ENCODE measurements at places on chromosomes 2 and 18. TPM values are rescaled to one million over a fixed set of nuclear protein-coding genes. Genes with fewer than 3 reads are reported as not detected.
A peak's percentile ranks its signal among the peaks of the same experiment; 100 is the strongest.

The SKOR2 gene
- polyA plus RNA-seq = not detected

The KRTCAP3 gene
- not detected for polyA plus RNA-seq

The GTF3C2 gene
- 37.0 TPM for polyA plus RNA-seq

The ANKAR gene
- 12.6 TPM for polyA plus RNA-seq

DNA sequence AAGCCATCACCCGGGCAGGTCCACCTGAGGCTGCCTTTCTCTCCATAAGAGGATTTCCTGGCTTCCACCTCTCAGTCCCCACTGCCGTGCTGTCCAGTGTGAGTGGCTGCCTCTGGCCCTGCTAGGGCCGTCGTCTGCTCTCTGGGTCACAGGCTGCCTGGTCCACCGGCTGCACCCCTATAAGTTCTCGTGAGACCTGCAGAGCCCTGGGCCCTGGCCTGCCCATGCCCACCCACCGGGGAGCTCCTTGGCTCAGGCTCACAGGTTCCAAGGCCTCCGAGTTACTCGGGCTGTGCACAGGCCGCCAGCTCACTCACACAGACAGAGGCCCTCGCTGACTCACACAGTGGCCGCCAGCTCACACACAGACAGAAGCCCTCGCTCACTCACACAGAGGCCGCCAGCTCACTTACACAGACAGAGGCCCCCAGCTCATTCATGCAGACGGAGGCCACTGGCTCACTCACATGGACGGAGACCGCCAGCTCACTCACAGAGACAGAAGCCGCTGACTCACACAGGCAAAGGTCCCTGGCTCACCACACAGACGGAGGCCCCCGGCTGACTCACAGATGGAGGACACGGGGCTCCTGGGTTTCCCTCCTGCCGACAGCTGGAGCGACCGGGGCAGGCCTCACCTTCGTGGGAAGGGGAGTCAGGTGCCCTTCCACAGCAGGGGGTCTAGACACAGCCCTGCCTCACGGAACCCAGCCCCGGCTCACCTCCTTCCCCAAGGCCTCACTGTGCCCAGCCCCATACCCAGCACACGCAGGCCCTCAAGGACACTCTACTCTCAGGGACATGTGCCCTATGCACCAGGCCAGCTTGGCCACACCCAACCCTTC, 334.1 kb upstream of the MYT1L start:
- H3K27me3 ChIP-seq = peaks cover 10% of the 10 kb centered on the region
- no peak overlapping the region for H3K4me3 ChIP-seq
- no peaks in the 10 kb centered on the region for H3K4me1 ChIP-seq
- H3K27ac ChIP-seq = no peak overlapping the region
- no peaks in the 10 kb centered on the region for H3K36me3 ChIP-seq

DNA sequence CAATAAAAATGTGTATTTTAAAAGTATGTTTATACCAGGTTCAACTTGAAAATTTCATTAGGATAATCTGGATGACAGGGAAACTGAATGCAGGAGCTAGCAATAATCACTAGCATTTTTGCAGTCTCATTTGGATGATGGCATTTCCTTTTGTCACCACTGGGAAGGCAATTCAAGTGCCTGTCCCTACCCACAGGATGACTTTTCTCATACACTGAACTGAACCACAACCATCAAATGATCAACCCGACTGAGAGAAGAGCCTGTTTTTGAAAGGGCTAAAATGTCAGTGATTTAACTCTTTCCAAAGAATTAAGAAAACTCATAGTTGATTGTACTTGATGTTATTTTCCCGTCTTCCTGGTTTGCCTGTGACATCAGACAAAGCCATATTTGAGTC, 115.0 kb downstream of the FAM124B start:
- peaks cover 27% of the 10 kb centered on the region for H3K27me3 ChIP-seq
- DNase-seq = no peak

DNA sequence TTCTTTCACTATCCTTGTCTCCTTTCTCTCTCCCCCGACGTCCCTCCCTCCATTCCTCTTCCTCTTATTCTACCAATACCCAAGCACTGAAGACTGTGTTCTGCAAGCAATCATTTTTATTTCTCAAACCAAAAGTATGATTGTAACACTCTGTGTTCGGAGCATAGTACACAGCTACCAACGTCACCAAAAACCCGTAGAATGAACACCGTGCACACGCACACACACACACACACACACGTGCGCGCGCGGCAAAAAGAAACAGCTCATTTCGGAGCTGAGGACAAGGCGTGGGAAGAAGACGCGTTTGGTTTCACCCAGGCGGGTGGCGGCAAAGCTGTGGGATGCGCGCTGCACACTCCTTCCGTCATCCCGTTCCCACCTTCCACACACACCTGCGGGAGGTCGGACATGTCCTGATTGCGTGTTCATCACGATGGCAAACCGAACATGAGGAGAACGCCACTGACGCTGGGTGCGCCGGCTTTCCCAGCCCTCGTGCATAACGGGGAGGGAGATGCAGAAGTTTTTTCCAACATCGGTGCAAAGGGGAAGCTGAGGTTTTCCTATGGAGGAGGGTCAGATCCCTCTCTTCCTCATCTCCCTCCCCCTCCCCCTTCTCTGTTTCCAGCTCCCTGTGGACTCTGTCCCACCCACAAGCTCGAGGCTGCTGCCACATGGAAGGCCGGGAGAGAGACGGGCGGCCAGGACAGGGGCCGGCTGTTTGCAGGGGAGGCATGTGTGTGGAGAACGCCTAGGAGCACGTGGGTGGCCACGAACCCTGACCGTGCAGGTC, 20.4 kb downstream of the MBP start:
- peaks cover 71% of the 10 kb centered on the region for H3K4me1 ChIP-seq
- H3K27ac ChIP-seq = peak overlapping the region; percentile 47
- H3K36me3 ChIP-seq = peaks cover 4% of the 10 kb centered on the region
